ENCODE measurements at places on chromosomes 2 and 18. TPM values are rescaled to one million over a fixed set of nuclear protein-coding genes. Genes with fewer than 3 reads are reported as not detected.

The EFR3B gene
- total RNA-seq = 0.32 TPM

The ATP6V1B1 gene
- total RNA-seq = 0.15 TPM

The CD8A gene
- not detected for total RNA-seq

The NPHP1 gene
- 9.9 TPM for total RNA-seq

The KCTD1 gene
- total RNA-seq = 10.6 TPM

The DES gene
- total RNA-seq = 1.2 TPM

The KLHL29 gene
- total RNA-seq = 3.2 TPM

The AAMP gene
- total RNA-seq = 148 TPM

The NT5C1B gene
- total RNA-seq = not detected

The IL36A gene
- total RNA-seq = not detected
